ENCODE measurements at places on chromosomes 11 and 22.

DNA sequence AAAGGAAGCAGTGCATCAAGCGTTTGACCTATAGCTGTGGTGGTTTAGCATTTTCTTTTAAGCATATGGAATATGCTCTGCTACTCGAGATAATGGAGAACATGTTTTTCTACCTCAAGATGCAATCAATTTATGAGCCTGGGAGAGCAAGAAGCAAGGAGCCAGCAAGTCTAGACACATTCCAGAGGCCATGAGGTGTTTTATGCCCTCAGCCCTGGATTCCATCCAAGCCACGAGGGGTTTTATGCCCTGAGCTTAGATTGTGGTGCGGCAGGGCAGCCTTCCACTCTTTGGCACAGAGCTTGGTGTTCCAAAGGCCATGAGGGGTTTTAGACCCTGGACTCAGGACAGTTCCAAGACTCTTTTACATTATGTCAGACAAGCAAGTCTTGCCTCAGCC is 11.7 kb upstream of the DNAJB13 start:
- peak; percentile 32 for DNase-seq

GRCh38 chr11:110349138-110349996 is 53.0 kb upstream of the RDX start:
- DNase-seq = no peak

- peak; percentile 89 for DNase-seq
Observed at GRCh38 chr11:96279018-96279895, 63.7 kb downstream of the MAML2 start.

DNA sequence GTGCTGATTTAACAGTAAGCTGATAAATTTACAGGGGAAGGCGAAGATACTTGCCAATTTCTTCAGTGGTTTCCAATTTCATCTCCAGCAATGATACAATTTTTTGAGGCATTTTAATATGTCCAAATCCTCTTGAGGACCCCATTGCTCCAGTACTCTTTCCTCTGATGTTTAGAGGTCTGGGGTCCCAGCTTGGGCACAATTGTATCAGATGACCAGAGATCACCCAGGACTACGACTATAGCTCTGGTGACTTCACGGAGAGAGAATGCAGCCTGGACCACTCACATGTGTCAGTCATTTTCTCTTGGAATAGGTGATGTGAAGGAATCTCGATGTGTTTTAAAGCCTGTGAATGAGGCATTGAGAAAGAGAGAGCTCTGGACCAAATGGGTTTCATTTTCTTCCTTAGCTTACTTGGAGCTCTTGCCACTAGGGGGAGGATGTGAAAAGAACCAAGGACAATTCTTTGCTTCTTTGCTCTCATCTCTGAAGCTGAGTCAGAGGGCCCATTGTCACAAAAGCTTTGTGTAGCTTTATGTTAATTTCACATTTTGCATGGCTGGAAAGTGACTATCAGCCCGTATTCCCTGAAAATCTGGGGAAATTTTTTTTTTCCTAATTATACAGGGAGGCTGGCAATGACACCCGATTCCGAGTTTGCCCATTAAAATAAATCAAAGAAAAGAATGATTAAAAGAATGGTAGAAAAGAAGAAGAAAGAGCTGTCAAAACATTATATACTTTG is 6.7 kb upstream of the CCDC90B start:
- DNase-seq = peak; percentile 63

- no peak for DNase-seq
Observed at GRCh38 chr11:113288286-113288863, 26.0 kb upstream of the TTC12 start.

DNA sequence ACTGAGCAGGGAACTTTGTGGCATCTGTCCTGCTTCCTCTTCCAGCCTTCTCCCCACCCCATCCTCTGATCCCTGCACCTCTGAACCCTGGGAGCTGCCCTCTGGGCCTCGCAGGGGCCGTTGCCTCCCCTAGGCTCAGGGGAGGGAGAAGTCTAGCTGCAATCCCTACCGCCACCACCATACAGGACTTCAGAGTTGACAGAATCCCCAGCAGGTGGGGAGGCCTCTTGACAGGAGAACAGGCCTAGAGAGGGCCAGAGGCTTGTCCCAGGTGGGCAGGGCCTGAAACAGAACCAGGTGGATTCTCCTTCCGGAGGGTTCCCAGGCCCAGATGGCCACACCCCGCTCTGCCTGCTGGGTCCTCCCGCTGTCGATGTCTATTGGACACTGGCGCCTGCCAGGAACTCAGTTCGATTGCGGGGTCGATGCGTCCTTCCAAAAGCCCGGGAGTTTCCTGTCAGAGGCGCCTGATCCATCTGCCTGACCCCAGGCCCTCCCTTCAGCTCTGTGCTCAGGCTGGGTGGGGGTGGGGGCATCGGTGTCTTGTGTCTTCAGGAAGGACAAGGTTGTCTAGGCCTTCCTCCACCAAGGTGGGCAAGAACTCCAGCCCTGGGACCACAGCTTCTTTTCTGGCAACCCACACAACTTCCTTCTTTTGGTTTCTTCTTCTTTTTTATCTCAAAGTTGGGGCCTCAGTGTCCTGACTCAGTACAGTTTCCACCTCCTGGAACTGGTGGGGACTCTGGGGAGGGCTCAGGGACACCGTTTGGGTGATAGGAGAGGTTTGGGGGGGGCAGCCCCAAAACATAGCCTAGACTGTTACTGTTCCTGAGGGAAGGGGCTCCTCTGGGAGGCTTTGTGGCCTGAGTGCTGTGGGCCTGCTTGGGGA is 6.4 kb downstream of the STARD10 start:
- no peak for DNase-seq

DNA sequence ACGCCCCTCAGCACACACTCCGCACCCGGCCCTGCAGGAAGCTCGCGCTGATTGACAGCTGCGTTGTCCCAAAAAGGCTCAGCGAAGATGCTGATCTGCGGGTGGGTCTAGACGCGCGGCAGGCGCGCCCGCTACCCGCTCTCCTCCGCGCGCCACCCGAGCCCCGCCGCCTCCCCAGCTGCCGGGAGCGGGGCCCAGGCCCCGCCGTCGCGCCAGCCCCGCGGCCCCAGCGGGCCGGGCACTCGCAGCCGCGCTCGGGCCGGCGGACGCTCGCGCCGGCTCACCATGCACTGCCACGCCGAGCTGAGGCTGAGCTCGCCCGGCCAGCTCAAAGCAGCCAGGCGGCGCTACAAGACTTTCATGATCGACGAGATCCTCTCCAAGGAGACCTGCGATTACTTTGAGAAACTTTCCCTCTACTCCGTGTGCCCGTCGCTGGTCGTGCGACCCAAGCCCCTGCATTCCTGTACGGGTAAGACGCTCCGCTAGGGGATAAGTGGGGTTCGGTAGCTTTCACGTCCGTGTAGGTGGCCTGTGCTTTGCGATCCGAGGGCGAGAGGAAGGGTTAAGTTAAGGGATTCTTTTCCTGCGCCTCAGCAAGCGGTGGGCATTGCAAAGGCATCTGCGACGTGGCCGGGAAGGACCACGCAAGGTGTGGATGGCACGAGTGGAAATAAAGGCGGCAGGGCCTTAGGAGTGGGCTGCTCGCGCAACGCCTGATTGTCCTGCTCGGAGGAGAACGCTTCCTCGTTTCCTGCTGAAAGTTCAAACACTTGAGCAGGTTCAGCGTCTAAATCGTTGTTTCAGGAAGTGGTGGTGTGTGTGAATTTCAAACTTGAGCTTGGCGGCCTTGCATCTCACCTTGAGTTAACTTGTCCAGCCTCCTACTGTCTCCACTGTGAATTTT is at the start of gene BARX2:
BARX2 (plus strand) TSS at position 98 of the 907 bp plus-strand sequence; CDS start at position 286, 188 bp downstream.
- peak; percentile 70 for DNase-seq

DNA sequence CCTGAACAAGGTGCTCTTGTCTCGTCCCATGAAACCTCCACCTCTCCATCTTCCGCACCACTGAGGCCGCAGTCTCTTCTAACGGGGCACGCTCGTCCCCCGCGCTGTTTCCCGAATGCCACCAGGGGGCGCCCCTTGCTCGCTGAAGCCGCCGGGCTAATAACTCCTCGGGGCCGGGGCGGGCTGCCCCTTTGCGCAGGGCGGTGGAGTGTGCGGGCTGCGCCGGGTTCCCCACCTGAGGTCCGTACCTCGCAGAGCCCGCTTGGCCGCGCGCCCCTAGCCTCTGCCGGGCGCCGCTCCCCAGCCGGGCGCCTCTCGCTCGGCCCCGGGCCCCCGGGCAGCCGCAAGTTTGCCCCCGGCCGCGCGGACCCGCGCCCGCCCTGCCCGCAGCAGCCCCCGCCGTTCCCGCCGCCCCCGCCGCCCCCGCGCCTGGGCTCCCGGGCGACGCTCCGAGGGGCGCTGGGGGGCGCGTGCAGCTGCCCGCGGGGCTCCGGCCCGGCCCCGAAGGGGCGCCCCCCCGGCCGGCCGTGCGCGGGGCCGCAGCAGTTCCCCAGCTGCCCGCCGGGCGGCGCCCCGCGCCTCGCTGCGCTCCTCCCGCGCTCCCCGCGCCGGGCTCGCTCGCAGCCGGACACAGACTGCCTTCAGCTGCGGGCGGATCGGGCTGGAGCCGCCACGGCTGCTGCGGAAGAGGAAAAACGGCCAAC is at the start of gene GRIK4:
GRIK4 (plus strand) TSS at position 633 of the 704 bp plus-strand sequence. CDS start 148,571 bp downstream, outside the sequence.
- peak; percentile 37 for DNase-seq

DNA sequence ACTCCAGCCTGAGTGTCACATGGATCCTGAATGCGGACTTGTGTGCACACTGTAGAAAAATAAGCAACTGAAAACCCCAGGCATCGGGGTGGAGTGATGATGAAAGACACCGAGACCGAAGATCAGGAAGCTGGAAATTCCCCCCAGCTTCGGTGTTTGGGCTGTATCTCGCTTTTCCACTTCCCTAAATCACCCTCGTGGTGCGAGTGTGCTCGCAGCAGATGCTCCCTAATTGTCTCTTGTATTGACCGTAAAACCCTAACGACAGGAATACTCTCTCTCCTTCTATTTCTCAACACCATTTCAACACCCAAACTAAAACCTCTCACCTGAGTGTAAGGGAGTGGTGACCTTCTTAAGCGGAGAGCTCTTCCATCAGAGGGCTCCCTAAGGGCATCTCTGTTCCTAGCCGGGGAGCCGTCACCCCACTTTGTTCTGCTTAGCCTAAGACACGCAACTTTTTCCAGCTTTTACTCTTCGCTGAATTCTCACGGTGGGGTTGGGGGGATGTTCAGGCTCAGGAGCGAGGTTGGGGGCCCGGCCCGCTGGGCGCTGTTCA is 635 bp upstream of the GRK3 start:
- DNase-seq = peak; percentile 20

DNA sequence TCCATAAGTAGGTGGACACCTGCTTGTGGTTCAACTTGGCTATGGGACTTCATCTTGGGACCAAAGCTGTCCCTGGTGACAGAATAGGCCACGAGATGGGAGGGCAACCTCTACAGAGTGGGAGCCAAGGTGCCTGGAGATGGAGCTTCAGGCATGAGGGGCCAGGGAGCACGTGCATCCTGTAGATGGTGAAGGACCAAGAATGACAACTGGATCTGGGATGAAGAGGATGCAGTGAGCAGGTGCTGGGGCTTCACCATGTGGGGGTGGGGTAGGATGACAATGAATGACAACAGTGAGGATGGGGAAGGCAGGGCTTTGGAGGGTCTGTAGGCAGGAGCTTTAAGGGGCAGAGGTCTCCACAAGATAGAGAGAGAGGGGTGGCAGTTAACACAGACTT is 372.0 kb upstream of the B3GAT1 start:
- DNase-seq = no peak

DNA sequence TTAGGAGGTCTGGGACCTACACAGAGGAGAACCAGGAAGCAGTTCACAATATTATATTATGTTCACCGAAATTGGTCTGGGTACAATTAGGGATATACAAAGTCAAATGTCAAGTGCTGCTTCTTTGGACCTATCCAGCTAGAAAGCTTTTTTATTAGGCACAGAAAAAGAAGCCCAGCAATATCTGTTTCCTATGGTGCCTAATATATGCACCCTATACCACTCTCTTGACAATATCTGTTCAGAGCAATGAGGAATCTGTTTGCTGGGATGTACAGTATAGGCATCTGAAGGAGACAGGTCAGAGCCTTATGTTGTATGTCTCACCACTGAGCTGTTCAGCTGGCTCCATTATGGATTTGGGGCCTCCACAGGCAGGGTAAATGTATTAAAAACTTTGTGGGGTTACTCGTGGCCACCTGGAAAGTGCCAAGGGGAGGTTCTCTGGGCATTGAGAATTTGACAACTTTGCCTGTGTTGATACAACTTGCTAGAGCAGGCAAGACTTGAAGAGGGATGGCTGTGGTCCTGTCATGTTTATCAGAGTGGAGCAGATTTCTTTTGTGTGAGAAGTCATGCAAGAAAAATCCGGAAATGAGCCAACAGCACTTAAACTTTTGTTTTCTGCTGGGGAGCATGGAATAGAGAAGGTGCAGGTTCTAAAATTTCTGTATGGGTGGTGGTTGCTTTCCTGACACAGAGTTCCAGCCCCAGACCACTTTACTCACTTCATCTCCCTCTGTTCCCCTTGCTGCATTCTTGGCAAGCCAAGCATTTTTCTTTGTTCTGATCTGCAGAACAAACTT is 10.1 kb downstream of the STIM1 start:
- DNase-seq = peak; percentile 86

DNA sequence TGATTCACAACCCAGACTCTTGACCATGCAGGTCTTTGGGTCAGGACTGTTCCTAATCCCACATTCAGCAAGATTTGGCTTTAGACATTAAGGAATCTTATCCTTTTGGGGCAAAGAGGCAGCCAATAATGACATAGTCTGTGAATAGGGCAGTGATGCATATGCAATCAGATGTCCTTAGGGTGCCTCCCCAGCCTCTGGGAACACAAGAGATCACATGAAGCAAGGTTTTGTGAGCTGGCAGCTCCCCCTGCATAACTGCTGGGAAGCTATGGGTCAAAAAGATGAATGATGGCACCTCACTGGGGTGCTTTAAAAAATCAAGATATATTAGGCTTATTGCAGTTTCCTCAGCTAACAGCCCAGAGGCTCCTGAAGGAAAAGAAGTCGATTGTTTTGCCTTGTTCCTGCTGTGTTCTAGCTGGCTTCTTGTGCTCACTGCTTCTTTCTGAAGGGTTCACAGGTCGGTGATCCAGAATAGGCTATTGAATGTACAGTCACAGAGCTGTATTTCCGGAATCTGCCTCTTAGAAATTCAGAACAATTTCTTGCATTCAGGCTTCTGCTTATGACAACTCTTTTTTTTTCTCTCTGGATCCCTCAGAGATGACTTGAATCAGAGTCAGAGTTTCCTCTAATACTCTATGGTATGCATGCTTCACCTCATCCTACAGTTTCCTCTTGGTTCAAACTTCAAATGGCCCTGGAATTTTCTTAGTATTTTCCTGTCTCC is 31.7 kb downstream of the INSC start:
- DNase-seq = peak; percentile 52

GRCh38 chr11:77249427-77249826 is 52.1 kb downstream of the GDPD4 start:
- peak; percentile 92 for DNase-seq

GRCh38 chr11:116660011-116660410 is 112.8 kb downstream of the BUD13 start:
- no peak for DNase-seq

GRCh38 chr22:27401321-27401720 is 400.2 kb downstream of the MN1 start:
- no peak for DNase-seq

Data from bronchial epithelial cell (primary cell).